ENCODE measurements at places on chromosomes 1 and 21.
A peak's percentile ranks its signal among the peaks of the same experiment; 100 is the strongest.

DNA sequence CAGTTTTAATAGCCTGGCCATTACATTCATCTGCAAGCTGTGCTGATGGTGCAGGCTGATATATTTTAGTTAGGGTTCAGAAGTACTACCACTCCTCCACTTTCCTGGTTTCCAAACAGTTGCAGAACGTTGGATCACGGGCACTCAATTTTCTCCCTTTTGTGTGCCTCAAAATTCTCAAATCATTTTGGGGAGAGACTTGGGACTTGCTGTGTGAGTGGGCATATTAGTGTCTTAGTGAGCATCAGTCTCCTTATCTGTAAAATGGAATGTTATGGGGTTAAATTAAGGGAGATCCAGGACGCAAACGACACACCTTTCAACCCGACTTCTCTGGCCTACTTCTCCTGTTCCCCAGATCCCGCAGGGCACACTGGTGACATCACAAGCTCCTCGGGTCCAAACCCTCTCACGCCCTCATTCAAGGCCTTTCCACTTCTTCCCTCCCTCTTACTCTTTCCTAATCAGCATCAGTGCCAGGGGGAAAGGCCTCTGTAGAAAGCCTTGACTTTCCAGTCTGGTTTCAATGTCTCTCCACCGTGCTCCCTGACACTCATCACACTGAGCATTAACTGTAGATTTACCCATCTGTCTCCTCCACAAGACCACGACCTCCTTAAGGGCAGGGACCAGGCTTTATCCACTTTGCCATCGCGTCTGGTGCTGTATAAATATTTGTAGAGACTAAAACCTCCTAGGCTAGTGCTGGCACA is 1.2 kb downstream of the PIGP start:
- no peak for DNase-seq

- no peak for DNase-seq
Measured at GRCh38 chr1:161189036-161189435, 9.8 kb downstream of the ADAMTS4 start.

DNA sequence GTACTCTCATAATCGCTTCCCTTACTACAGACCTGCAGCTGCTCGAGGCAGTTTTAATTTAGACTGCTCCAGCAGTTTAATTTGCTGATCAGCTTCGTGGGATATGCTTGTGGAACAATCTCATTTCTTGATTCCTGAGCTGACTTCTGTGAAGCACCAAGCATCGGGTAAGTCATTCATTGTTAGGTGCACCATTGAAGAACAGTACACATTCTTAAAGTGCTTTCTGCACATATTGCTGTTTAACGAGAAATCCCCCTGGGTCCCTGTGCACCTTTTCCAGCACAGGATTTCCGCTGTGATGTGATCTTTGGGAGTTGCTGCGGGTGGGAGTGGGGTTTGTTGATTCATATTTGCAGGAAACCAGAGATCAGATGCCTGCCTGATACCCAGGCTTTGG is 9.1 kb downstream of the GALNT2 start:
- no peak for DNase-seq

DNA sequence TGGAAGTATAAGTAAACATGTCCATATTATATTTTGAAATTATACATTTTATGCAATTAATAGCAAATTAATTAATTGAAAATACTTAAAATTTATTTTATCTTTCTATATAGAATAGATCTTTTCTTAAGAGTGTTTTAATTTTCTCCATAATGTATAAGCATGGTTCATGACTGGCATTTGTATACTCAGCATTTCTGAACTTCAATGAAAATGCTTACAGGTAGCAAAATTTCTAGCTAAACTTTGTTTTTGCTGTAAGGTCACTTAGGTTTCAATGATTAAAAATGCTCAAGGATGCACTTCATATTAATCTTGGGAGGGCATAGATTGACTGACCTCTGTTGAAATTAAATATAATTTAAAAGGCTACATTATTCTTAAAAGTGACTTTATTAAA is 1108.1 kb downstream of the BRINP3 start:
- no peak for DNase-seq

DNA sequence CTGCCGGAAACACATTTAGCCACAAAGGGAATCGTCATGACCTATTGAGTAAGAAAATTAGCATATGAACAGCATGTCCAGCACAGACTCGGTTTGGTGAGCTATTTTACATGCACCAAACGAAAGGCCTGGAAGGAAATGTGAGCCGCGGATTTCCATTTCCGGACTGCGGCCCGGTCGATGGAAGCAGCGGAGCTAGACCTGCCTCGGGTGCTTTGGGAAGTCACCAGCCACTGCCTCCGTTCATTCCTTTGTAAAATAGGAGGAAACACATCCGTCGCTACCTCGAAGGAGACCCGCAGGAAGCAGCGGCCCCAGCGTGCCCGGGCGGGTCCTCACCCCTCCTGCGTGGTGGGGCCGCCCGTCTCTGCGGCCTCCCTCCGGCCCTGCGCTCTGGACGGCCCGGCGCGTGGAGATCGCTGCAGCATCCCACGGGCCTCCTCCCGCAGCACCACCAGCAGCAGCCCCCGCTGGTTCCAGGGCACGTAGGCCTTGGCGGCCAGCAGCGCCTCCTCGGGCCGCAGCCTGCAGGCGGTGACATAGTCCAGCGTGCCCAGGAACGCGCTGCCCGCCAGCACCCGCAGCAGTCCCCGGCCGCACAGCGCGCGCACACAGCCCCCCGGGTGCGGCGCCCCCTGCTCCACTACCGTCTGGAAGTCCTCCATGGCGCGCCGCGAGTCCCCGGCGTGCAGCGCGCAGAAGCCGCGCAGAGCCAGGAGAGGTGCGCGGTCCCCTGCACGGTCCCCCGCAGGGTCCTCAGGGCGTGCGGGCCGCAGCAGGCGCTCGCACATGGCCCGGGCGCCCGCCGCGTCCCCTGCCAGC is 12.1 kb downstream of the TTC34 start:
- no peak for DNase-seq

- DNase-seq: no peak
Measured at GRCh38 chr1:220335668-220336067, 63.4 kb upstream of the RAB3GAP2 start.

DNA sequence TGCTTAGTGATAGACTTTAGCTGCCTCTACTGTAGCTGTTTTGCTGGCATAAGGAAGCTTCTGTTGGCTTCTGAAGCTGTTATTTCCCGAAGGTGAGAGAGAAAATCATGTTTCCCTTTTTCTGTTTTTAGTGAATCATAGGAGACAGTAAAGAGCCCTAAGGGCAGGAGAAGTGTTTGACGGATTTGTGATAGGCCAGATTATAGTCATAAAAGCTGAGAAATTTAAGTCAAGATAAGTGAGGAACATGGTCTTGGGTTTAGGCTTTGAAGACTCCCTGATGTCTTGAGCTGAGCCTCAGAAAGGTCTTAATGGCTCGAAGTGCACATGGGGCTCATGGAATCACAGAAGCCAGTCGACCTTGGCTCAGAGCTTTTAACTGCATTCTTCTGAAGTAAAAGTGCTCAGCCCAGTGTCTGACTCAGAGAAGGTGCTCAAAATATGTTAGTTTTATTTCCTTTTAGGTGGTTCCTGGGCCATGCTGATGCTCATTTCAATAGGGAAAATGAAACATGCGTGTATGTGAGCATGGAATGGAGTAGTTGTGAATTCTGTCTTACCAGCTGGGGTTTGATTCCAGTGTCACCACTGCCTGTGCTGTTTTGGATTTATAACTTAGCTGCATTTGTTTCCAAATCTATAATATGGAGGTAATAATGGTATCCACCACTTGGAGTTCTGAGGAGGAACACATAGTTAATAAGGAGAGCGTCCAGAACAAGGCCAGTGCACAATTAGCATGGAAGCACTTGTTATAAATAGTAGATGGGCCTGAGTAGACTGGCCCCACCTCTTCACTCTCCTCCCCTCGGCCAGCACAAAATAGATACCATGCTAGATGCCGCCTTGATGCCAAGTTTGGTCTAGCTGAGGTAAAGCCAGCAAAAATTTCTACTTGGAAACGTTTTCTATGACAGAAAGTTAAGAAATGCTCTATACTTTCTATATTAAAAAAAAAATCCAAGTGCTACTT is 99.2 kb downstream of the C1orf21 start:
- DNase-seq: no peak

GRCh38 chr1:42940851-42941639 is 17.6 kb downstream of the SLC2A1 start:
- DNase-seq: no peak

- DNase-seq: no peak
Measured at GRCh38 chr1:203701606-203702005, 63.4 kb upstream of the LAX1 start.

DNA sequence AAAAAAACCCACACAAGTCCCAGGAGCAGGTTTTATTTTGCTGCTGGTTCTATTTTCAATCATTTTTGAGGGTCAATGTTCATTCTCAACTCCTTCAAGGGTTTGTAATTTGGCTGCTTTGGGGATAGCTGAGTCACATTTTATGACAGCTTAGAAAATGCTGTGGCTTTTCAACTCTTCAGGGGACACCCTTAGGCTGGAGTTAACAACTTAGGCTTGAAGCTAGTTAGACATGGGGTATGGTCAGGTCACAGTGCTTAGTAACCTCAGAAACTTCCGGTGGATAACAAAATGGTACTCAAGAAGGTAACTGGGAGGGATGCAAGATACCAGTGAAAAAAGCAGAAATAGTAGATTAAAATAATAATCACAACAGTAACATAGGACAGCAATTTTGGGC is 308.8 kb downstream of the HHIPL2 start:
- no peak for DNase-seq

GRCh38 chr1:221439747-221440501 is 302.0 kb downstream of the DUSP10 start:
- DNase-seq: peak; percentile 27

DNA sequence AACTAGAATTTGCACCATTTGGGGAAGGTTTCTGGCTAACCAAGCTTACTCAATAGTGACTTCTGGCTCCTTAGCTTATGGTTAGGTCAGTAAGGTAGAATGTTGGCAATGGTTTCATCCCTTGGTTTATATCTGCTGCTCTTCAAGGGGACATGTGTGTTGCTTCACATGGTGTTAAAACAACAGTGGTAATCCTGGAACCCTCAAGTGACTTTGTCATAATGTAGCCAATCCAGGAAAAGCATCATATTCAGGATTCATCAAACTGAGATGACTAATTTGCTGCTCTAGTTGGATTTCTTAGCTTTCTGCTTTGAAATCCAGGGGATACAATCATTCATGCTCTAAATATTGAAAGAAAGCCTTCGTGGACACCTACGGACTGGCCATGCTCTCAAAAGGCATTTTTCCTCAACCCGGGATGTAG is 108.7 kb downstream of the RGL1 start:
- no peak for DNase-seq

Measured in stimulated activated CD8-positive, alpha-beta memory T cell treated with anti-CD3 and anti-CD28 coated beads, Interleukin-12 subunit alpha, Interleukin-12 subunit beta, amount 100 ng/mL, for 1 hour (primary cell).